Small intestine (tissue), 16 donors: ENCODE measurements at places on chromosomes 4 and X. TPM values are rescaled to one million over a fixed set of nuclear protein-coding genes. Genes with fewer than 3 reads are reported as not detected.

The BEX1 gene
- 22.9 TPM for polyA plus RNA-seq

The NSUN7 gene
- 5.5 TPM for polyA plus RNA-seq

The CCNQ gene
- polyA plus RNA-seq: 14.9 TPM

The KIF4A gene
- polyA plus RNA-seq: 0.89 TPM

The MSMO1 gene
- 18.6 TPM for polyA plus RNA-seq

The TMPRSS11D gene
- not detected for polyA plus RNA-seq

The PF4V1 gene
- not detected for polyA plus RNA-seq

The GABRG1 gene
- polyA plus RNA-seq: 0.01 TPM

The JCHAIN gene
- 2,753 TPM for polyA plus RNA-seq

The PCDH10 gene
- not detected for polyA plus RNA-seq

The FRG1 gene
- 40.4 TPM for polyA plus RNA-seq

The SLC38A5 gene
- 3.5 TPM for polyA plus RNA-seq

The SPANXD gene
- polyA plus RNA-seq: not detected

The MEPE gene
- polyA plus RNA-seq: not detected

The ADGRG4 gene
- 2.7 TPM for polyA plus RNA-seq

The EFNB1 gene
- polyA plus RNA-seq: 21.9 TPM

The CDKL5 gene
- 0.22 TPM for polyA plus RNA-seq
